ENCODE measurements at places on chromosomes 13 and 19. TPM values are rescaled to one million over a fixed set of nuclear protein-coding genes. Genes with fewer than 3 reads are reported as not detected.

DNA sequence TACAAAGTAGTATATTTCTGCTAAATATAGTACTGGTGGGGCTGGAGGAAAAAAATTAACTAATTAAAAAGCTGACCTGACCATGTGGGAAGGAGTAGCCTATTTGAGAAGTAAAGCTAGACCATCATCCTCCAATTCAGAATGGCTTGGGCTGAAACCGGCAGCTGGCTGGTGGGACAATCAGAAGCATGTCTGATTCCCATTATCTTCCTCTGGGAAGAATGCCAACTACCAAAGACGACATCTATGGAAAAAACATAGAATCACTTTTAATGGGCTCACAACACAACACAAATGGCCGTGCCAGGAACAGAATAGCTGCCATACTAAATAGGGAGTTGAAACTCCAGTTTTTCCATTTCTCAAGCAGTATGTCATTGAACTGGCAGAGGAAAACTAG is 120.4 kb upstream of the FREM2 start:
- DNase-seq: no peak

KCNN4 gene
- total RNA-seq: 4.3 TPM

DNA sequence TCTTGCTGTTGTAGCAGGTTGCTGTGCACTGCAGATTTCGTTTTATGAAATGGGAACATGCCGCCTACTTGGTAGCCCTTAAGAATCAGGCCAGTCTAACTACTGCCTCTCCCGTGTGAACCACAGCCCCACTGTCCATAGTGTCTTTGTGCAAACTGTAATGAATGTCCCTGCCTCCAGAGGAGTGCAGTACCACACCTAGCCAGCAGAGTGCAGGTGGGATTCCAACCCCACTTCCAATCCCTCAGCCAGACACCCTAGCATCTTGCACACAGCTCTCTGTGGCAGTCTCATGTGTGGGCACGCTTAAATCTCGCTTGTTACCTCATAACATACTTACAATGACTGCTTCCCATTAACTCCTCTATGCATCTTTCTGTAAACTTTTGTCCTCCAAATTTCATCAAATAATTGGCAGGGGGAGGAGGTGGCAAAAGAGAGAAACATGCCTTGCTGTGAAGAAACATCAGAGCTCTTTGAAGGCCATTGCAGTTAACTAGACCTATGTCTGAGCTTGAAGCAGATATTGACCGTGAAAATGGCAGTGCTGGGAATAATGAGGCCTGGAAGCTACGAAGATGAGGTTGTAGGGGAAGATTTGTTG is 47.2 kb downstream of the ZAR1L start:
- no peak for DNase-seq

PSG2 gene
- not detected for total RNA-seq

- no peak for DNase-seq
Observed at GRCh38 chr13:36750946-36751345, 68.1 kb upstream of the RFXAP start.

- DNase-seq: no peak
Observed at GRCh38 chr19:9881720-9882119, 46.6 kb downstream of the PIN1 start.

ZNF726 gene
- 1.7 TPM for total RNA-seq

GRCh38 chr13:111295886-111296285 is 24.6 kb upstream of the TEX29 start:
- no peak for DNase-seq

MCF2L gene
- total RNA-seq: 73.3 TPM

DNA sequence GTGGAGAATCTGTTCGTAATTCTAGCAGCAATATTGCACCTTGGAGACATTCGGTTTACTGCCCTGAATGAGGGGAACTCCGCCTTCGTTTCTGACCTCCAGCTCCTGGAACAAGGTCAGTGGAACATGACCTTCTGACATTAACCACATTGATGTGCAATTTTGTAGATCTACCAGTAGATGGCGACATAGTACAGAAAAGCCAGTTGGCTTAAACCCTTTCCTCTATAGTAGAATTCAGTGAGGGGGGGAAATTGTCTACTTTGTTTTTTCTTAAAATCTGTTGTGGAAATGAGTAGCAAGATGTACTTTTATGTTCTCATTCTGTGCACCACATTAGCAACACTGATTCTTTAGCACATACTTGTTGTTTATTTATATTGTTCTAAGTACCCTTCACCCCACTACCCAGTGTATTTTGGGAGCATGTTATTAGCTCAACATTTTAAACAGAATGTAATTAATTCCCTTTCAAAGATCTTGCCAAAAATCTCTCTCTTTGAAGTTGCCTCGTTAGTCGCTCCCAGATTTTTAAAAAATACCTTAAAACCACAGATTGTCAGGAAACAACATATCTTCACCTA is 332.2 kb downstream of the MYO16 start:
- no peak for DNase-seq

OLFM4 gene
- total RNA-seq: 0.39 TPM

TEX29 gene
- total RNA-seq: 1.8 TPM

HIPK4 gene
- total RNA-seq: 0.23 TPM

- DNase-seq: no peak
Observed at GRCh38 chr13:99078017-99078771, 100.3 kb upstream of the DOCK9 start.

DNA sequence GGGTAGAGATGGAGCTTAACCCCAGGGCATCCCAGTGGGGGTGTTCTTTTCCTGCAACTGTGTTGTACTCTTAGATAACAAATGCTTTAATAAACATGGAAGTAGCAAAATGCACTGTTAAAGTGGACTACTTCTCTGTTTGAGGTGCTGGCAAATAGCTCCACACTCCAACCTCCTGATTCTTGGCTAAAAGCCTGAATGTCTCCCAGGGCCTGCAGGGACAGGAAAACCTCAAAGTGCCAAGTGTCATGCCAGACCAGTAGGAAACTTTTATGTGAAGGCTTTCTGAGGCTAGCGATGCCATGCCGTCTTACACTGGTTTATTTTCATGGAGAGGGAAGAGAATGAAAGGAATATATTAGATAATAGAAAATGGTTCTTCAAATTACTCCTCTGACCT is 6.8 kb downstream of the FREM2 start:
- DNase-seq: no peak

- no peak for DNase-seq
Observed at GRCh38 chr13:111123649-111124048, 8.5 kb downstream of the ARHGEF7 start.

DNA sequence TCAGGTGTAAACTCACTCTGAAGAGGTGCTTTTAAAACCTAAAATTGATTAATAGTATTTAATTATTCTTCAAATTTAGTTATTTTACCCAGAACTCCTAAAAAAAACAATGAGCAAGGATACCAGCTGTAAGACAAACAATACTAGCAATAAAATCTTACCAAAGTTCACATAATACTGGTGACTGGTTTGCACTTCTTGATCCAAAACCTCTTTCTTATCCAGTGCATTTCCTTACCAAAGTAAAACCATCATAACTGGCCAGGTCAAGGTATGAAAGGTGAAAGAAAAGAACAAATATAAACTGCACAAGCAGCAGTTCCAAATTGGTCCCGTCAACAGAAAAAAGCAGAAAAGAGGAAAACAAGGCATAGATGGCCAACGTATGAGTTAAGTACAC is 62.7 kb downstream of the PSPC1 start:
- DNase-seq: no peak

GRCh38 chr19:1819341-1820255 is 7.5 kb upstream of the ATP8B3 start:
- DNase-seq: no peak

- DNase-seq: no peak
Observed at GRCh38 chr13:71939186-71939585, 72.2 kb upstream of the DACH1 start.

GJA3 gene
- 0.42 TPM for total RNA-seq

CALR3 gene
- not detected for total RNA-seq

DNA sequence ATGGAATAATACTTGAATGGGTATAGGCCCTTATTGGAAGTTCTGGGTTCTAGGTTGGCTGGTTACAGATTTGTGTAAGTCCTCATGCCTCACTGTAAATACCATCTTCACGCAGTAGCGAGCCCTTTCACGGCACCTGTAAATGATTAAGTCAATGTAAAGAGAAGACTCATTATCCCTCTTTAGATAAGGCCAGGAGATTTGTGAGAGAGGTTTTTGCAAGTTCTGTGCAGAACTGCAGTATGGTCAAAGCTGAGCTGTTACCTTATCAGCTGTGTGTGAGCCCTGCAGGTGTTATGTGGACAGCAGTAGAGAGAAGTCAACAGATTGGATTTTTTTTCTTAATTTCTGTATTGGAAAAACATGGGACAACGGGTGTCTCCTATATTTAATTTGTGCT is 141.6 kb downstream of the SHISA2 start:
- no peak for DNase-seq

All from aorta (tissue), 5 donors.